ENCODE measurements at places on chromosomes 6 and 20.
A peak's percentile ranks its signal among the peaks of the same experiment; 100 is the strongest.

DNA sequence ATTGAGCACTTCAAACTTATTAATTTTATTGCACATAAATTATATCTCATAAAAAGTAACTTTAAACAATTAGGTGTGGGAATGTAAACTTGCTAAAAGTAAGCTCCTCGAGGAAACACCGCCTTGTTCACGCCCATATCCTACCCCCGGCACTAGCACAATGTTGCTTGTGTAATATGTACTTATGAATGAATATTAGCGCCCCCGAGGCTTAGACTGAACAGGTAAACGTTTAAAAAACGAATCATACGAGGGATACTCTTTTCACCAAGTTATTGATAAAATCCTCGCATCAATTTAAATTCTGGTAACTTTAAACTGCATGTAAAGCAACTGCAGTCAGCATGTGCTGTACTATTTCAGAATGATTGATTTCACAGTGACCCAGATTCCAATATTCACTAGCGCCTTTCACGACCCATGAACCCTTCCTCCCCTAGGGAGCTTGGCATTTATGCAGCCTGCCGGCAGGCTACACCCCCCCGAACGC lies 637 bp downstream of the TFB1M start:
- DNase-seq = no peak

DNA sequence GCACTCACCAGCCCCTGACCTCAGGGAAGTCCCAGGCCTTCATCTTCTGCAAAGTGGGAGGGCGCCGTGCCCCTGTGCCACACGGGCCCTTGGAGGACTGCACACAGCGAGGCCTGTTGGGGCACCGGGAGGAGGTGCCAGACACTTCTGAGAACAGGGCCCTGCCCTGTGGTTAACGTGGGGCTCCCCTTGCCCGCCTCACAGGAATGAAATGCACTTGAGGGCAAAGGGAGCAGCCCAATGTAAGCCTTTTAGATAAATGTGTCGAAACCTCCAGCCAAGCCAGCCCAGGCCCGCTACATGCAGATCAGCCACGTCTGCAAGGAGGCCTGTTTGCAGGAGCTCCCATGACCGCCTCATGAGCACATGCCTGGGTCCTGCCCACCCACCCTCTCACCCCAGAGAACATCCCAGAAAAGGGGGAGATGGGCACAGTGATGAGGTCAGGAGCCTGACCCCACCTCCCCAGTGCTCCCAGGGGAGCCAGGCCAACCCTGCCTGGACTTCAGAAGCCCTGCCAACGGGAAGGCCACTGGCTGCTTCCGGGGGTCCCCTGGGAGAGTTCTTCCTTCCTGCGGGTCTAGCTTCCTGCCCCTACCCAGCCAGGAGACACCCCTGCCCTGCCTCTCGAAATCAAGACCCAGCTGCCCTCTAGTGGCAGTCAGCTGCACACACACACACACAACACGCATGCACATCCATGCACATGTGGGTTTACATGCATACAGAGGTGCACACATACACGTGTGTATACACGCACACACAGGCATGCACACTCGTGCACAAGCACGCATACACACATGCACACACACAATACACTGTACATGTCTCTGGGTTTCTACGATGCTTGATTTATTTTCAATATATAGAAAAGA lies 178.7 kb downstream of the TAF4 start:
- peak; percentile 11 for DNase-seq

GRCh38 chr6:57108691-57109090 lies 18.7 kb downstream of the ZNF451 start:
- DNase-seq = no peak

DNA sequence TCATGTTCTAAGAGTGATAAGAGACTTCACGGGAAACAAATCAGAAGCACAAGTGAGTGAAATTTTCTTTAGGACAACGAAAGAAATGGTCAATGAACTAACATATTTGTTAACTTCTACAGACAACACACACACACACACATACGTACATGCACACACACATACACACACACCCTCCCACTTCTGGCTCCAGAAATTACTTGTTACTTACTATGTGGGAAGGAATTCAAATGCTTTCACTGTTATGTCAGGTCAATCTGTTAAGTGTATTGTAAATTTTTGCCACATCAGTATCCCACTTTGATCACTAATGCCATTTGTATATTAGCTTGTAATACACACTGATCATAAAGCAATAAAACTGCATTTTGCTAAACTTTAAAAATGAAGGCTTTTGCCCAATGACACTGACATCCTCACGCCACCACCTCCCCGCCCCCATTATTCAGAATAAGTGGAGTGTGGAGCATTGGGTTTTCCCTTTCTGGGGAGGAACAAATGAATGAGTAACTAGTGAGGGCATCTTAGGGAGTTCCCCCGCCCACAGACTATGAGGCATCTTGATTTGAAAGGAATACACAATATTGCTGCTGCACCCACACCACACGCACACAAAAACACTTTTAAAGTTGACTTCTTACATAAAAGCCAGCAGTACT lies 76.2 kb downstream of the ATXN1 start:
- DNase-seq = no peak

- DNase-seq = no peak
Observed at GRCh38 chr6:80211286-80211685, 104.8 kb downstream of the BCKDHB start.

DNA sequence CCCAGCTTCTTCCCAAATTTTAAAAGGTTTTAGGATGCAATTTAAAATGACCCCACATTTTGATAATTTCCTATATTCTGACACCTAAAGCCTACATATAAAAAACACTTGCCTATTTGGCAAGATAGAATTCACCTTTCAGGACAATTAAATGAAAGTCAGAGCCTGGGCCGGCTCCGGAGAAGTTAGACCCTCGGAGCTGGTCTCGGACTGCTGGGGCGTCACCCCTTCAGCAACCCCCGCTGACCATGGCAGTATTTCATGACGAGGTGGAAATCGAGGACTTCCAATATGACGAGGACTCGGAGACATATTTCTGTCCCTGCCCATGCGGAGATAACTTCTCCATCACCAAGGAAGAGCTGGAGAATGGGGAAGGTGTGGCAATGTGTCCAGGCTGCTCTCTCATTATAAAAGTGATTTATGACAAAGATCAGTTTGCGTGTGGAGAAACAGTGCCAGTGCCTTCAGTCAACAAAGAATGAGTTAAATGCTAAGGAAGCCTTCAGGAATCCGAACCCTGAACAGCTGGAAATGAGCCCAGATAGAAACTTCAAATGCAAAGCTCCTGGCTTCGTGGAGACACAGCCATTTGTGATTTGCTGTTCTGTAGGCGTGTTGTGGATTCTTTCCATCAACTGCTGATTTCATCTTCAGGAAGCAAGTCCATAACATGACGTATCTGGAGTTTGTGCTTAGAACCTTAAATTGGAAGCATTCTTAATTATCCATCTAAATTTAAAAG lies 16.0 kb downstream of the TCFL5 start:
- DNase-seq = no peak

DNA sequence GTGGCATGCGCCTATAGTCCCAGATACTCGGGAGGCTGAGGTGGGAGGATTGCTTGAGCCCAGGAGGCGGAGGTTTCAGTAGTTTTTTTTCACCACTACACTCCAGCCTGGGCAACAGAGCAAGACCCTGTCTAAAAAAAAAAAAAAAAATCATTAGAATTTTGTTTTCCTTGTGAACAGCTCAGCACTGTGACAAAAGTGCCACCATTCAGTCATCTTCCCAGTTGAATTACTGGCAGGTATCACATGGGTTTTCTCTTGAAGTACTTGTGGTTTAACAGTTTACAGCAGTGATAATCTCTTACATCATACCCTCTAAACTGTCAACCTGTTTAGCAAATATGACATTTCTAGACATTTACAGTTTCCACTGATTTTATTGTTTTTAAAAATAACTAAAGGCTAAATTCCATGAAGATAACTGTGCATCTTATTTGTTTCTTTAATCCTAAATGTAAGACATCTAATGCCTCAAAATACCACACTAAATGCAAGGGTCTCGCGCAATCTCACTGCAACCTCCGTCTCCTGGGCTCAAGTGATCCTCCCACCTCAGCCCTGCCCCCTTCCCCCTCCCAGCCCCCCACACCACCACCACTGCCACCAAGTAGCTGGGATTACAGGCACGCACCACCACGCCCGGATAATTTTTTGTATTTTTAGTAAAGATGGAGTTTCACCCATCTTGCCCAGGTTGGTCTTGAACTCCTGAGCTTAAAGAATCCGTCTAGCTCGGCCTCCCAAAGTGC lies 7.0 kb downstream of the TRPC4AP start:
- DNase-seq = no peak
